Mesenchymal stem cell (in vitro differentiated cells and primary cell): ENCODE measurements at places on chromosomes 6 and 20.
A peak's percentile ranks its signal among the peaks of the same experiment; 100 is the strongest.

GRCh38 chr20:59402681-59403080 lies 102.3 kb downstream of the EDN3 start:
- no peak for DNase-seq

GRCh38 chr6:149456311-149457021 lies 28.3 kb downstream of the ZC3H12D start:
- DNase-seq = no peak

DNA sequence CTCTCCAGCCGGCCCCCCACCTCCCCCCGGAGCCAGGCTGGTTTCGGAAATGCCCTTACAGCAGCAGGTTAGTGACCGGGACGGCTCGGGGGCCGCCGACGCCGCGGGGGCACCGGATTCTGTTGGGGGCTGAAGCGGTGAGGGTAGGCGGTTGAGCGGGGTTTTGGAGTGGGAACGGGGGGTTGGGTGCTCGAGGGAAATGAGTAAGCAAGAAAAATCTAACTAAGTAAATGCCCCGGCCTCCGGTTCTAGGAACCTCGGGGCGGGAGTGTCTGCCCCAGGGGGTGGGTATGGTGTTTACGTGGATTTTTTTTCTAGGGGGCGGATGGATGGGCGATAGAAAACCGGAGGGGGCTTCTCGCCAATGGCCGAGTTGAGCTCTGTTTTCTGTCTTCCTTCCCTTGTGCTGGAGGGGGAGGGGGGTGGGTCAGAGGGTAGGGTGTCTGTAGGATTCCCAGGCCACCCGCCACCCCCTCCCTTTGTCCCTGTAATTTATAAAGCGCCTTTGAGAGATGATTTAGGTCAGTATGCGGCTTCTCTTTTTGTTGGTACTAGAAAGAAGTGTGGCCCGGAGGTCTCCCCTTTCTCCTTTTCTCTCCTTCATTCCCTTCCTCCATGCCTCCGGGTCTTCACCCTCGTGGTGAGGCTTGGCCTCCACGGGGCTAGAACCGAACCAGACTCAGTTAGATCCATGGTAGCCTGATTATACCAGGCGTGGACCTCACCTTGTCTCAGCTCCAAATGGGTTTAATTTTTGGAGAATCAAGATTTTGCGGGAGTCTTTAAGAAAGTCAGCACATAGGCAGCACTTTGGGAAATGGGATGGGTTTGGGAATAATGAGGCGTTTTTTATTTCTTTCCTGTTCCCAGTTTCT lies 2.3 kb downstream of the E2F3 start:
- peak; percentile 84 for DNase-seq

- DNase-seq = no peak
Observed at GRCh38 chr20:13865156-13865555, 80.3 kb downstream of the NDUFAF5 start.

DNA sequence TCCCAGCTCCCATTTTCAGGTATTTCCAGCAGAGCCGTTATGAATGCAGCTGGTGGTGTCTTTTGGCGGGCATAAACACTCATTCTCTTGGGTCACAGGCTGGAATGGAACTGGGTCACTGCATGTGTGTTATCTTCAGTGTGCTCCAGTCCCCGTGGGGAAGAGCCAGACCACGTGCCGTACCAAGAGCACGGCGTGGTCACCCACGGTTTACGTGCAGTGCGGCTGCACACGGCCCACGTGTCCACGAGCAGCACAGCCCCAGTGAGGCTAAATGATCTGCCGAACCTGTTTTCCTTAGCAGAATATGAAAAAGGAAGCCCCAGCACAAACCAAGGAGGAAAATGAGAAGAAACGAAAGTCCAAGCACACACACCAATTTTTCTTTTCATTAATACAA lies 121.5 kb downstream of the IRF4 start:
- no peak for DNase-seq

GRCh38 chr20:54026295-54027064 lies 43.9 kb downstream of the BCAS1 start:
- no peak for DNase-seq

DNA sequence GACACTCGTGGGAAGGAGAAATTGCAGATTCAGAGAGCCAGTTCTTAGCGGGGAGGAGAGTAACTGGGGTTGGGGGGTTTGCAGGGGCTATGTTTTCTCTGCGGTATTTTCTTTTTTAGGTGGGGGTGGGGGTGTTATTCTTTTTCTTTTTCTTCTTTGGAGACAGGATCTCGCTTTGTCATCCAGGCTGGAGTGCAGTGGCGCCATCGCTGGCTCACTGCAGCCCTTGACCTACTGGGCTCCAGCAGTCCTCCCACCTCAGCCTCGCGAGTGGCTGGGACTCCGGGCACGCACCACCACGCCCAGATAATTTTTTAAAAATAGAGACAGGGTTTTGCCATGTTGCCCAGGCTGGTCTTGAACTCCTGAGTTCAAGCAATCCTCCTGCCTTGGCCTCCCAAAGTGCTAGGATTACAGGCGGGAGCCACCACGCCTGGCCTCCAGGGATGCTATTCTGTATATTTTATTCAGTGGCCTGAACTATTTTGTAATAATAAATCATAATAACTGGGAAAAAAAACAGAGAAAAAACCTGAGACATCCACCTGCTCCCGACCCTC lies 57.3 kb downstream of the UBE2V1 start:
- DNase-seq = no peak

DNA sequence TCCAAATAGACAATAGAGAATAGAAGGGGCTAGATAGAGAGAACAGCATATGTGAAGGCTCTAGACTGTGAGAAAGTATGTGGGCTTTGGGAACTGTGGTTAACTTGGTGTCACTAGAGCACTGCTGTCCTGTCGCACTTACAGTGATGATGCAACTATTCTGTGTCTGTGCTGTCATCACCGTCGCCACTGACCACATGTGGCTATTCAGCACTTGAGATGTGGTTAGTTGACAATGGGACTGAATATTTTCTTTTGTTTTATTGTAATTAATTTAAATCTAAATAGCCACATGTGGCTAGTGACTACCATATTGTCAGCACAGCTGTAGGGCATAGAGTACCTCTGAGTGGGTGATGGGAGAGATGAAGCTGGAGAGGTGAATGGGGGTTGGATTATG lies 39.0 kb upstream of the IFNGR1 start:
- DNase-seq = peak; percentile 35

DNA sequence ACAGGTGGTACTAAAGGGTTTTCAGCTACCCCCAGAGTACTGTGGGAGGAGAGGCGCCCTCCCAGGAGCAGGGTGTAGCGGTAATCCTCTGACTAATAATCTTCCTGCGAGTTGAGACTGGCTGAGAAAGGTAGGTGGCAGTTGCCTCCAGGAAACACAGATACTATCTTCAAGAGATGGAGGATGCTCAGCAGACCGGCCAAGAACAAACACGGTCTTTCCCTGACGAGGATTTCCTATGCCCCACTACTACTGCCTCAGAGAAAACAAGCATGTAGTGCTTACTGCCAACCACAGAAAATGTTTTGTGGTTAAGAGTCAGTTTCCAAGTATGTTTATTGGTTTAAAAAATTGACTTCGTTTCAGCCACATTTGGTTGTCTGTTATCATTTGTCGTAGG lies 26.8 kb downstream of the C6orf89 start:
- DNase-seq = peak; percentile 90

- DNase-seq = no peak
Observed at GRCh38 chr6:67687396-67687795, 947.7 kb upstream of the ADGRB3 start.

- peak; percentile 53 for DNase-seq
Observed at GRCh38 chr6:72286911-72287311, 335.0 kb upstream of the KCNQ5 start.

GRCh38 chr20:25090492-25091429 lies 8.8 kb upstream of the VSX1 start:
- DNase-seq = no peak

DNA sequence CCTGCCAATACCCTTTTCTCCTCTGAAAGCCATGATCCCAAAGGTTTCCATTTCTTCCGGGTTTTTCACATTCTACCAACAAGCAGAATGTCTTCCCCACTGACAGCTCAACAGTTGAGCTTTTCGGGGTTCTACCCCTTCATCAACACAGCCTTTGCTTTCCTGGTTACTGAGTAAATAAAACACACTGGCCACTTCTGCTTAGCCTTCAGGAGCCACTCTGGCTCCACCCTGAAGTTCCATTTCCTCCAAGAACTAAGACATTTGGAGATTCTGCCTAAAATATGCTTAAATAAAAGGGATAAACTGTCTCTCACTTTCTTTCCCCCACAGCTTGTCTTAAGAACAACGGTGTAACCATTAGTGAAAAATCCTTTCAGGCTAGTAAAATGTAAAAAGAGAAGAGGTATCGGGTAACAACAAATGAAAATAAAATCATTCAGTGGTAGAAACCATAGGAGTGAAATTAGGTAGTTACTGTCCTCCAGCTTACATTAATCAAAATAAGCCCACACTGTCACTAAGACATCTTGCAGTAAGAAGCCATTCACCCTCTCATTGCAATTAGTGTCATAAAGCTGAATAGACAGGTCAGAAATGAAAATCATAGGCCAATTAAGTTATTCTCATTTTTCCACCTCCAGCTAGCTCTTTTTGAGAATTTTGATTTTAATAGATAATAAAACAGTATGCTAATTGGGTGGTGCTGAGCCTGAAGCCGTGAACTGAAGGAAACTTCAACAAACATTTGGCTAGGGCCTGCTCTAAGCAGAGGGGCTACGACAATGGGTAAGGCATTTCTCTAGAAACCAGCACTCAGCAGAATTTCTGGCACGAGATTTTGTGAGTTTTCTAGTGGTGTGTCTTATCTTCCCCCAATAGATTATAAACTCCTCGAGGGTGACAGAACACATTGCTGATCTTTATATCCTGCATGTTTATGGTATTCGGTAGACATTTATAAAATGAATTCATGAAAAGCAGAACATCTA lies 194.2 kb downstream of the KHDC1L start:
- no peak for DNase-seq

DNA sequence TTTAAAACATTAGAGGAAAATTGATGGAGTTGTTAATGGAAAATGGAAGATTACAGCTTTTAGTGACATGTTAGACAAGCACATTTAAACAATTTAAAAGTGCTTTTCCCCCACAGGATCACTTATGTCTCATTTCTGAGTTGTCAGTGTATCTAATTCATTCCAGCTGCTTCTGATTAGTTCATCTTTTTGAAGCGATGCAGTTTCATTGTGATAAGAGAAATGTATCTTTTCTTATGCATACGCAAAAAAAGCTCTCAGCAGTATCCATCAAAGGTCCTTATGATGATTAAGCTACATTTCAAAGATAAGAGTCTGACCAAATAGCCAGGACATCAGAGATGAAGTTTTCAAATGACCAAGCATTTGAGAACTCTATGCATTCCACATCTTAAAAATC lies 572.6 kb upstream of the SYNCRIP start:
- DNase-seq = no peak

DNA sequence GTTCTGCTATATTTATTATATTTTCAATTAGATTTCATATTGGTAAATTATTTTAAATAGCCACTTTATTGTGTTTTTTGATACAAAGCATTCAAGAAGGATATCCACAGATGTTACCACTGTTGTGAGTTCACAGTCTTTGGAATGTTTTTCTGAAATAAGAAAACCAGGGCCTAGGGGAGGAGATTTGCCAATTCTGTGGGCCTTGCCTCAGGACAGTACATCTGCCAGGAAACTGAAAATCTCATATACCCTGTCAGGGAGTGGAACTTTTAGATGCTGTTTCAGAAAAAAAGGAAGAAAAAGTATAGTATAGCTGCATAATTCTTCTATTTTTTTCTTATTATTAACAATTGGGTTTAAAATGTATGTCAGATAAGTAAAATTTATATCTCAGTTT lies 995.9 kb upstream of the ADGRB3 start:
- DNase-seq = no peak

DNA sequence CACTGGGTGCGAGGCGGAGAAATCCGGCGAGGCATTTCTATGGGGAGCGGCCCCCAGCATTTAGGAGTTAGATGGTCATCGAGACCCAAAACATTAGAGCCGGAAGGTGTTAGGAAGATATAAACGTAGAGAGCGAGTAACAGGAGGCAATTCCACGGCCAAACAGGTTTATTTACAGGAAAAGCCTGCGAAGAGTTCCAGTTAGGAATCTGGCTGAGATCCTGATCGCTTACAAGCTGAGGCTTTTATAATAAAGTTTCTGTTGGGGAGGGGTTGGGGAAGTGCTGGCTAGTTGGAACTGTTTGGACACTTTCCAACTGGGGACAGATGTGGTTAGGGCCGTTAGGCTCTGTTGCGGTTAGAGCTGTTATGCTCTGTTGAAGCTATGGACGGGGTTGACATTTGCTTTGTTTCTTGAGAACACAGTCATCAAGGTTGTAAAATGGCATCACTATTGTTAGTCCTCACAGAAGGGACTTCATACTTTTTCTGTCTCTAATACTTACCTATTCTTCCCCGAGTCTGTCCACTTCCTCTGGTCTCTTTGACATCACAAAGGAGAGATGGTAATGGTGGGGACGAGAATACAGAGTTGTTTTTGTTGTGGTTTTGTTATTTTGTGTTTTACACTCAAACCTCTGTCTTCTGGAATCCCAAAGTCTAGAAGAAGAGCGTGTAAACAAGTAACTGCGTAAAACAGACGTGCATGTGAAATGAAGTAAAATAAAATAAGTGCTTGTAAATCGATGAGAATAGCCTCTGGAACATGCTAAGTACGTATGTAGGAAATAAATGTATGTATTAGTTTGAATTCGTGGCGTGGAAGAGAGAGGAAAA lies 554 bp upstream of the ZSCAN31 start:
- DNase-seq = peak; percentile 78

GRCh38 chr6:56244528-56245253 lies 2.7 kb downstream of the COL21A1 start:
- DNase-seq = no peak

DNA sequence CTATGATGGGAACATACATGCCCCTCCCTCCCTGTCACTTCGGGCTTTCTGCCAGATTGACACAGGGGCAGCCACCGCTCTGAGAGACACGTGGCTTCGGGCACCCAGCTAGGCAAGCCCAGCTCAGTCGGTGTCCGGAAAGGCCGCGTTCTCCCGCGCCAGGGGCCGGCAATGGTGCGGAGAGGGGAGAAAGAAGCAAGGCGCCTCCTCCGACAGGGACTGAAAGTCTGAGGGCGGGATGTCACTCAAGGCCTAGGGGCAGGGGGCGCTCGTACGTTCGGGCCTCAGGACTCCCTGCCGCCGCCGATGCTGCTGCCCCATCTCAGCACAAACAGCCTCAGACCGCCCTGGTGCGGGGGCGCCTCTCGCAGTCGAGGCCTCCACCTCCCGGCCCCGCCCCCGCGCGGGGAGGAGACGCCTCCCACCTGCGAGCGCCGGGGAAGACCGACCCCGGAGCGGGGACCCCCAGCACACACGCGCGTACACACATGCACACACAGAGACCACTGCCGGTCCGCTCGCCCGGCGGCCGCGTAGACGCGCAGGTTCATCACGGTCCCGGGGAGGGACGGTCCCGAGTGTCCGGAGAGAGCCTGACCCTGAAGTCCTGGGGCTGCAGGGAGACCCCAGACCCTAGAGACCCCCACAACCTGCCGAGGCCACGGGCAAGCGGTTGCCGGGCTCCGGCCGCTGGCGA lies 1.9 kb downstream of the GRM4 start:
- DNase-seq = peak; percentile 18

DNA sequence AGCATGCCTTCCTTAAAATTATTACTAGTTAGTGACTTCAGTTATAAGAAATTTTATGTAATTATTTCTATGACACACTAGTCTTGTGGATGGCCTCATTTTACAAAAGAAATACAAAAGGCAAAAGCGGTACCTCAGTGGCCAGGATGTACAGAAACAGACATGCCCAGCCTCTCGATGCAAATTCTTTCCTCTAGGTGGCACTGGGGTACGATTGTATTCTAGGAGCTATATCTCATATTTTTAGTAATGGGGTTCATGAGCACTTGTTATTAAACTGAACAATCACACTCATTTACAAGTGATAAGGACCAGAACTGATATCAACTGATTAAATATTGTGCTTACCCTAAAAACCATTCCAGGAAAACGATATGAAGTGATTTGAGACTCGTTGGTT lies 59.8 kb downstream of the SOD2 start:
- peak; percentile 4 for DNase-seq
